T-helper 17 cell (primary cell): ENCODE measurements at places on chromosomes 11 and 22.

- DNase-seq: no peak
These were observed 2.9 kb upstream of the FOSL1 start for GRCh38 chr11:65903068-65903481.

DNA sequence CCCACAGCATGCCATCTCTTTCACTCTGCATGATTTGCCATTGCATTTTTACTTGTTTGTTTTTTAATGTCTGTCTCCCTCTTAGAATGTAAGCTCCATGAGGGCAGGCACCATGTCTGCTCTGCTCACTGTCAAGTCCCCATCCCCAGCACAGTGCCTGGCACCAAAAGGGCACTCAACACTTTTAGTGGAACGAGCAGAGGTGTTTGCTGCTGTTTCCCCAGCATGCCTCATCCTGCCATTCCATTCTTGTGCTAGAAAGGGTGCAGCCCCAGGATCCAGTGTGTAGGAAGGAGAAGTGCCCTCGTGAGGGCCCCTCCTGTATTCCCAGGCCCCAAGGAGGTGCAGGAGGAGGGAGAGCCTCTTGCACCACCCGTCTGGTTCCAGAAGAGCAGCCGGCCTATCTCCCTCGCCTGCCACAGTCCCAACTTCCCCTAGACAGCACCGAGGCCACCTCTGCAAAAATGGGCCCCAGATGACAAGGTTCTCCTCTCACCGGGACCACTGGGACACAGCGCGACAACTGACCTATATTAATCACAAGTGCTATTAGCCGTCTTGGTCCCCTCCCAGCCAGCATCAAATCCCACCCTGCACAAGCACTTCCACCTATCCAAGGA lies 33.3 kb upstream of the CACNG2 start:
- no peak for DNase-seq

GRCh38 chr11:15779518-15779917 lies 576.8 kb downstream of the SOX6 start:
- DNase-seq: no peak

GRCh38 chr11:116930177-116930576 lies 92.8 kb upstream of the APOA1 start:
- no peak for DNase-seq

GRCh38 chr11:126152152-126152551 lies 59.3 kb downstream of the RPUSD4 start:
- DNase-seq: no peak

DNA sequence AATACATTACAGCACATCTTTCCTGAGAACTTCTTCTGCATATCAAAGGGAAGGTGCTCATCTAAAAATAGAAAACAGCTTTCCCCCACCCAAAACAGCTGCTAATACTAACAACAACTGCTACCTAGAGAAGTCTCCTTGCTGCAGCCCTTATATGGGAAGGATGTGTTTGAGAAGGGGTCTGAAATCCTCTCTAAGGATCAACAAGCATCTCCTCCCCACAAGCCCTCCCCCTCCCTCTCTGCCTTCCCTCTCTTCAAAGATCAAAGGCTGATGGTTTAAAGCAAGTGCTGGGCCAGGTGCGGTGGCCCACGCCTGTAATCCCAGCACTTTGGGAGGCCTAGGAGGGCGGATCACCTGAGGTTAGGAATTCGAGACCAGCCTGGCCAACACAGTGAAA lies 33.5 kb downstream of the SCUBE2 start:
- DNase-seq: no peak

- no peak for DNase-seq
These were observed 25.9 kb upstream of the KCNJ11 start for GRCh38 chr11:17414317-17414737.

DNA sequence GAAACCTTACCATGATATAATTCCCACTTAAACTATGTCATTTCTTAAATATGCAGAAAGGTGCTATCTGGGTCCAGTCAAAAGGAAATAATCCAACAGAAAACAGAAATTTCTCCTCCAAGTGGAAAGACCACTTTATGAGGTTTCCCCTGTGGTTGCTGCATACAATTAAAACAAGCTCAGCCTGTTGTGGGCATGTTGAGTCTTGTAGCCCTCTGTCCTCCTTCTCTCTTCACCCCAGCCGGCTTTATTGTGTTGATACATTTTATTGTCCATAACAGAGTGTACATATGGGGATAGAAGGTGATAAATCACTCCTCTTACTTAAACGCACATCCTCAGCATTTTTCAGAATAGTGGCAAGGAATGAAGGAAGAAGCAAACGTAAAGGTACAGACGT lies 126.0 kb upstream of the MTNR1B start:
- no peak for DNase-seq

GRCh38 chr11:32779136-32779535 lies 15.3 kb downstream of the CCDC73 start:
- DNase-seq: no peak

GRCh38 chr22:48135592-48135991 lies 1373.1 kb downstream of the TBC1D22A start:
- DNase-seq: no peak

GRCh38 chr11:95897731-95898130 lies 26.2 kb downstream of the MTMR2 start:
- no peak for DNase-seq

DNA sequence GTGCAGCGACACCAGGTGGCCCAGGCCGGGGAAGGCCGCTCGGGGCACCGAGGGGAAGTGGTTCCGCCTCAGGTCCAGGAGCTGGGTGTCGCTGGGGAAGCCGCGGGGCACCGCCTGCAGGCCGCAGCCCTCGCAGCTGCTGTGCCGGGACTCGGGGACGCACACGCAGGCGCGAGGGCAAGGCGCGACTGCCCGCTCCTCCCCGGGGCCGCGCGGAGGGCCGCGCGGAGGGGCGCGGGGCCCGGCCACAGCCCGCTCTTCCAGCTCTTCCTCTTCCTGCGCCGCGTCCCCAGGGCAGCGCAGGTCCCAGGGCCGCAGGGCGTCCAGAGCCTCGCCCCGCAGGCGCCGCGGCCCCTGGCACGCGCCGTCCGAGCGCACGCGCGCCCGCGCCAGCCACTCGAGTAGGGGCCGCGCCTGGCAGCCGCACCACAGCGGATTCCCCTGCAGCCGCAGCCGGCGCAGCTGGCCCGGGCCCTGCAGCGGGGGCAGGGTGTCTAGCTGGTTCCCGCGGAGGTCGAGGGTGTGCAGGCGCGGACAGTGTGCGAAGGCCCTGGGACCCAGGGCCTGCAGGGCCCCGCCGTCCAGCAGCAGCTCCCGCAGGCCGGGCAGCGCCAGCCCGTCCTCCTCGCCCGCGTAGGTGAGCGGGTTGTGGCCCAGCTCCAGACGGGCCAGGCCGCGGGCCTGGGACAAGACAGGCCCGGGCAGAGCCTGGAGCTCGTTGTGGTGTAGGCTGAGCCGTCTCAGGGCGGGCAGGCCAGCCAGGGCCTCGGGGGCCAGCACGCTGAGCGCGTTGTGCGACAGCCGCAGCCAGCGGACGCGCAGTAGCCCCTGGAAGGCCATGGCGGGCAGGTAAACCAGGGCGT lies 2.8 kb downstream of the CHADL start:
- peak; percentile 70 for DNase-seq

DNA sequence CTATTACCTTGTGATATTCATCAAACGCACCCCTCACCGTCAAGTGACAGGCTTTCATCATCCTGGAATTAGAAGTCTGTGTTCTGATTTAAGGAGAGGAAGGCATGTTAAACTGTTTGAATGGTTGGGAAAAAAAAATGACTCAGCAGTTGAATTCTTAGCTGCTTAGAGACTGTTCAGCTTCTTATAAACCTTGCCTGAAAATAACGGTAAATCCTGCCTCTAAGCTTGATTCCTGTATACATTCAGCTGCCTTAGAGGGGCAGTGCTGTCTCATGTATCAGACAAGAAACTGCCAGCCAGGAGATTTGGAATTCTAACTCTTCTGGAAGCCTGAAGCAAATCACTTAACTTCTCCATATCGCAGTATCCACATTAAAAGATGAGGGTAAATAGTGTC lies 437.4 kb downstream of the JRKL start:
- DNase-seq: no peak

- no peak for DNase-seq
These were observed 34.6 kb downstream of the PTPRJ start for GRCh38 chr11:48014917-48015316.

DNA sequence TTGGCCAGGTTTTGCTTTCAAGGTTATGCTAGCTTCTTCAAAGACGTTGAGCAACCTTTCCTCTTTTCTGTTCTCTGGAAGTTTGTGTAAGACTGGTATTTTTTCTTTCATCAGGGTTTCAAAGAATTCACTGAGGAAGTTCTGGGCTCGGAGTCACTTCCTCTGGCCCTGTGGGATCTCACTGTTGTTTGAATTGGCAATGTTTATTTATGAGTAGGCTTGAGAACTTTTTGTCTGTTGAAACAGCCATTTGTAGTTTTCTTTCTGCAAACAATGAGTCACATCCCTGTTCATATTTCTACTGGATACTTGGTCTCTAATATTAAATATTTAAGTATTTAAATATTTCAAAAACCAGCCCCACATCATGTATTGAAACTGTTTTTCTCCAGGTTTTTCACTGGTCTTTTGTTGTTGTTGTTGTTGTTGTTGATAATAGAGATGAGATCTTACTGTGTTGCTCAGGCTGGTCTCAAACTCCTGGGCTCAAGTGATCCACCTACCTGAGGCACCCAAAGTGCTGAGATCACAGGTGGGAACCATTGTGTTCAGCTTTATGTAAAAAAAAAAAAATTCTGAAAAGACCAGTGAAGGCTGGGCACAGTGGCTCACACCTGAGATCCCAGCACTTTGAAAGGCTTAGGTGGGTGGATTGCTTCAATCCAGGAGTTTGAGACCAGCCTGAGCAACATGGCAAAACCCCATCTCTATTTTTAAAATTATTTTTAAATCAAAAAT lies 26.9 kb downstream of the SUSD2 start:
- DNase-seq: no peak

DNA sequence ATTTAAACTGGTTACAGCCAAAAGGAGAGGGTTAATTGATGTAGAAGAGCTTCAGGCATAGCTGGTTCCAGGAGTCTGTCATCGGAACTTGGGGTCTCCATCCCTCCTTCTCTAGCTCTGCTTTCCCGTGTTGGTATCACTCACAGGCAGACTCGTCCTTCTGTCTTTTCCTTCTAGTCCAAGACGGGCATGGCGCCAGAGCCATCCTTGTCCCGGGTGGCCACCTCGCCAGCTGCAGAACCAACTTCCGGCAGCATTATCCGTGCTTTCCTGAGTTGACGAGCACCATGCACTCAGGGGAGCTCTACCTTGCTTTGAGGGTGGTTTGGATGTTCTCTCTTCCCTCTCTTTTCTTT lies 14.7 kb downstream of the LINC01488 start:
- no peak for DNase-seq

- DNase-seq: no peak
These were observed 384.1 kb downstream of the CTTN start for GRCh38 chr11:70782401-70782913.

DNA sequence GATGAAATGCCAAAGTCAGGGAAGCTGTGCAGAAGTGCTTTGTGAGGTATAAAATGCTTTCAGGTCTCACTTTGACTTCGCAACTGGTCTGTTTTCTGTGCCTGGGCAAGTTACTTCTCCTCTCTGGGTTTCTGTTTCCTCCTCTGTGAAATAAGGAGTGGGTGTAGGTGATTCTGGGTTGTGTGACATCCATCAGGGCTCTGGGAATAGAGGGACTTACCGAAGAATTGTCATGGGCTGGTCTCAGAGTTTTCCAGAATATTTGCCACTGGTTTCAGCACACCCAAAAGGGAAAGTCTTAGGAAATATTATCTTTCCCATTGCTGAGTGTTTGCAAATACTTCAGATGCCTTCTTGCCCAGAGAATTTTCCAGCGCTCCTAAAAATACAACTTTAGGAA lies 118.4 kb downstream of the KIAA1671 start:
- no peak for DNase-seq

DNA sequence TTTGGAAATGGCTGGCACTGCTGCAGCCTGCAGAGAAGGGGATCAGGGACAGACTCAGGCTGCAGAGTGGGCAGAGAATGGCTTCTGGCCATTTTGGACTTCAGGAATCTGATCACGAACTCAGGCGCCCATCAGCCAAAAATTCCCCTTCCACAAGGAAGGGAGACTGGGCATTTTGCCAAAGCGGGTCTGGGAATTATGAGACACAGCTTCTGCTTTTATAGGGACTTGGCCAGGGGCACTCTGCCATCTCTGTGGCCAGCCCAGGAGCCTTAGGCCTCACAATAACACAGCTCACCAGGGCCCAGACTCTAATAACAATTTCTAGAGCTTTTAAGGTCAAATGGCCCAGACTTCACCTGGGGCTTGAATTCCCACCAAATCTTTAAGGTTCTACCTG lies 74.7 kb downstream of the CHST1 start:
- DNase-seq: no peak

DNA sequence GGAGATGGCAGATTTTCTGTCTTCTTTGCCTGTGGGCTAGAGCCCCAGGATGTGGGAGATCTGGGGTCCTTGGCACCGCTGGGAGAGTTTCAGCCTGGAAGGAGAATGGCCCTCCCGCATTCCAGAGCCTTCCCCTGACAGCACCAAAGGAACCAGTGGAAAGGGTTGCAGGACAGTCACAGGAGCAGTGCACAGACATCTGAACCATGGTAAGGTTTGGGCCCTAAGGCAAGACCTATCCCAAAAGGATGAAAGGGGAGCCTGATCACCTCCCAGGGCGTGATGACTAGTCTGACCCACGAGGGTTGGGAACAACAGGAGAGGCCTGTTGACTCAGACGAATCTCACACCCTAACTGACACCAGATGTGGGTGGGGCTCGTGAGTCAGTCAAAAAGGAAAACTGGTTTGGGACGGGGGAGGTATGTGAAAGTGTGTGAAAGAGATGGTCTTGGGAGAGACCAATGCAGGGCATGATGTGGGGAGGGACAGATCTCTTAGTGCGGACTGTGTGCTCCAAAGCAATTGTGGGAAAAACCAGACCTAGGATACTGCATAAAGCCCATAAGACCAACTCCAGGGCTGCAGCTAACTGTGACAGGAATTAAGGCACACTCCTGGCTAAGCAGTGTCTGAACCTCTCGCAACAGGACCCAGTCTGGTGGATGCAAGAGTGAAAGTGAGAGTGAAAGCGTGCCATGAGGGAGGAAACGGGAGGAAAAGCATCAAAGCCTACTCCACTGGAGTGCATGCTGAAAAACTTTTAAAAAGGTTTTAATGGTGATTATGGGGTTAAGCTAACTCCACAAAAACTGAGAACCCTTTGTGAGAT lies 39.1 kb upstream of the GLYAT start:
- no peak for DNase-seq

DNA sequence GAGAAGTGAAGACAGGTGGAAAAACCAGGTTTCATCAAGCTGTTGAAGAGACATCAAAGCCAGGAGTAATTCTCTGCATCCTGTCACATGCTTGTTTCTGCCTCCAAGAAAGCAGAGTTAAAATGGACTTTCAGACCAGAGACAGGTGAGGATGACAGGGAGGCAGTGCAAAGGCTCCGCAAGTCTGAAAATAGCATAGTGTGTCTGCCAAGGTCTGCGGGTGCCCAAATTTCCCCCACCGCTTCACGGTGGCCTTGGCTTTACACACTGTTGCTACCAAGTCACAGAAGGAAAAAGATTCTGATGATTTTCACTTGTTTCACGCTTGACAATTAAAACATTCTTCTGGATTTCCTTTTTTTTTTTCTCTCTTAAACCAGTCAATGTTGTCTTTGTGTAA lies 44.2 kb downstream of the SNX19 start:
- DNase-seq: no peak

- no peak for DNase-seq
These were observed 31.4 kb downstream of the LRP5 start for GRCh38 chr11:68343761-68344256.
